Left lung (tissue), 14 donors: ENCODE measurements at places on chromosomes 4 and X. TPM values are rescaled to one million over a fixed set of nuclear protein-coding genes. Genes with fewer than 3 reads are reported as not detected.

GRCh38 chr4:53962516-53963225 is 101.7 kb downstream of the CHIC2 start:
- no peak for DNase-seq

- DNase-seq = no peak
Observed at GRCh38 chrX:8851231-8851886, 50.2 kb upstream of the FAM9A start.

DNA sequence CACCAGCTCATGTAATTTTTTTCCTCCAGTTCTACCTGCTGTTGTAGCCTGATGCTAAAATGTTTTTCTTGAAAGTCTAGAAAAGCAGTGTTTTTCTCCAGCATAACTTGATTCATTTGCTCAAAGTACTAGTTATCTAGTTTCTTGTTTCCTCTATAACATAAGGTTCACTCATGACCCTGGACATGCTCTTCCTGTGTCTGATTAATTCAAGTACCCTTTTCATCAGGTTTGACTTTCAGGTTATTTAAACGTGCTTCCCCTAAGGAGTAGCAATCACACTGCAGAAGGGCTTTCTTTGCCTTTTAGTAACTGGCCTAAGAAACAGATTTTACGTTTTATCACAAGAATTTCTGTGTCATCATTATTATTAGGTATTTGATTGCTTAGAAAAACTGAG is 66.8 kb upstream of the EGFL6 start:
- DNase-seq = no peak

- no peak for DNase-seq
Observed at GRCh38 chr4:85701861-85702321, 226.9 kb downstream of the ARHGAP24 start.

CACNA1F gene
- polyA plus RNA-seq = 0.20 TPM

DNA sequence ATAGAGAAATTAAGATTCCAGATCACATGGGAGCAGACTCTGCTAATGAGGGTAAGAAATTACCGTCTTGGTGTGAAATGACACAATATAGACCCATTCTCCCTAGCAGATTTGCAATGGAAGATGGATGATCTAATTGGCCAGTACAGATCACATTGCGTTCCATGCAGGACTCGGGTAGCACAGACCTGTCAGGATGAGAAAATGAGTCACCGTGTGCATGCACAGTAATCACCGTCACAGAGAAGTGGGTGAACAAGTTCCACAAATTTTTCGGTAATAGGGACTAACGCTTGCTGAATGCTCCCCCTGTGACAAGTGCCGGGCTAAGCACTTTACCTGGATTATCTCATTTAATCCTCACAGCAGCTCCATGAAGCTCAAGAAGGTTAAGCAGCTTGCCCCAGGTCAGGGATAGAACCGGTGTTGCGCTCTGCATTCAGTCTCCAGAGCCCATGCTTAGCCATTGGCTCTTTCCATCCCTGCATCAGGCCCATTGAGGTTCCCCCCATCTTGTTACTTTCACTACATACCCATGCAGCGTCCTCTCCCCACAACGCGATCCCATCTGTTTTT is 375.6 kb downstream of the FBXW7 start:
- no peak for DNase-seq

DTHD1 gene
- polyA plus RNA-seq = 5.0 TPM

GRCh38 chr4:152972821-152973628 is 36.9 kb downstream of the FHDC1 start:
- peak; percentile 69 for DNase-seq

GRCh38 chr4:153220682-153221395 is 16.6 kb downstream of the TRIM2 start:
- no peak for DNase-seq

DNA sequence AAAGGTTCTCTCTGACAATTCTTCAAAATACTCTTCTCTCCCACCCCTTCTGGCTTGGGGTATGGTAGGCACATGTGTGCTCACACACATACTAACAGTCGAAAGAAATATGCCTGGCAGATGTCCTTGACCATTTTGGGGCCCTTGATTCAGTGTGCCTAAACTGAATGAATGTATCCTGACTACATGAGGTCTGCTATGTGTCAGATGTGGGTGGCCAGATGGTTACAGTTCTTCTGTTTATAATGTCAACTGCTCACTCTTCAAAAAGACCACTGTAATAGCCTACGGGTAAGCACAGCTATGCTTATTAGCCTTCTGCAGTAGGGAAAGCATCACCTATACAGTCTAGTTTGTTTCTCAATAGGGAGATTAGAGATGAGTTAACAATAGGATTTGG is 63.7 kb upstream of the VEGFC start:
- DNase-seq = no peak

GRCh38 chr4:188138227-188138626 is 1.0 kb upstream of the TRIML1 start:
- no peak for DNase-seq

- no peak for DNase-seq
Observed at GRCh38 chr4:140326395-140326993, 47.0 kb upstream of the SCOC start.

GRCh38 chr4:108146819-108147218 is 21.9 kb downstream of the LEF1 start:
- no peak for DNase-seq

XPNPEP2 gene
- polyA plus RNA-seq = 5.8 TPM

GRCh38 chrX:121975671-121976070 is 928.3 kb downstream of the GLUD2 start:
- DNase-seq = no peak

- DNase-seq = no peak
Observed at GRCh38 chr4:104677116-104677515, 182.4 kb upstream of the CXXC4 start.

- no peak for DNase-seq
Observed at GRCh38 chr4:21184788-21185187, 484.5 kb downstream of the PACRGL start.

XK gene
- polyA plus RNA-seq = 3.1 TPM

DNA sequence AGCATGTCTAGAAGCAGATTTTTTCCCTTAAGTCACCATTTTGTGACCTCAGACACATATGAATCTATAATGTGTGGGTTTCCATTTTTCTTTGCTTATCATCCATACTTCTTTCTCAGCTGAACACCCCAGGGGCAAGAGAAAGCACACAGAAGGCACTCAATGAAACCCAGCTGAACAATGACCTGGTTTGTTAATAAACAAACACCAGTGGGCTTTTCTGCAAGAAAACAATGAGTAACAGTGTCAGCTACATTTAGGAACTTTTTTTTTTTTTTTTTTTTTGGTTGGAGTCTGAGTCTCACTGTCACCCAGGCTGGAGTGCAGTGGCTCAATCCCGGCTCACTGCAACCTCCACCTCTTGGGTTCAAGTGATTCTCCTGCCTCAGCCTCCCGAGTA is 40.7 kb upstream of the KLF3 start:
- DNase-seq = no peak

- no peak for DNase-seq
Observed at GRCh38 chr4:173647902-173648301, 117.9 kb upstream of the HAND2 start.

DNA sequence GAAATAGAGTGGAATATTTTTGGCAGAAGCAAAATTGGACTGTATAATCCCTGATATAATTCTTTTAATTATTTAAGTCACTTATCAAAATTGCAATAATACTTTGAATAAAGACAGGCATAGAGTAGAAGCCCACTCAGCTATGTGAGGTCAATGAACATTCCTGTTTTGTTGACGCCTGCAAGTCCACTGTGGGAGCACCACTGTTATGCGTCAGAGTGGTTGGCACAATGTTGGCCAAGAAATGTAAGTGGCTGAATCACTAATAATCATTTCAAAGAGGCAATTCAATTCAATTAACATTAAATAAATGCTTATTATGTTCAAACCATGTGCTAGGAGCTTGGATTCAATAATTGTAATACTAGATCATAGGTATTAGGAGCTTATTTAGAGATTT is 221.0 kb downstream of the SPCS3 start:
- DNase-seq = no peak

DMRTC1 gene
- polyA plus RNA-seq = not detected

DNA sequence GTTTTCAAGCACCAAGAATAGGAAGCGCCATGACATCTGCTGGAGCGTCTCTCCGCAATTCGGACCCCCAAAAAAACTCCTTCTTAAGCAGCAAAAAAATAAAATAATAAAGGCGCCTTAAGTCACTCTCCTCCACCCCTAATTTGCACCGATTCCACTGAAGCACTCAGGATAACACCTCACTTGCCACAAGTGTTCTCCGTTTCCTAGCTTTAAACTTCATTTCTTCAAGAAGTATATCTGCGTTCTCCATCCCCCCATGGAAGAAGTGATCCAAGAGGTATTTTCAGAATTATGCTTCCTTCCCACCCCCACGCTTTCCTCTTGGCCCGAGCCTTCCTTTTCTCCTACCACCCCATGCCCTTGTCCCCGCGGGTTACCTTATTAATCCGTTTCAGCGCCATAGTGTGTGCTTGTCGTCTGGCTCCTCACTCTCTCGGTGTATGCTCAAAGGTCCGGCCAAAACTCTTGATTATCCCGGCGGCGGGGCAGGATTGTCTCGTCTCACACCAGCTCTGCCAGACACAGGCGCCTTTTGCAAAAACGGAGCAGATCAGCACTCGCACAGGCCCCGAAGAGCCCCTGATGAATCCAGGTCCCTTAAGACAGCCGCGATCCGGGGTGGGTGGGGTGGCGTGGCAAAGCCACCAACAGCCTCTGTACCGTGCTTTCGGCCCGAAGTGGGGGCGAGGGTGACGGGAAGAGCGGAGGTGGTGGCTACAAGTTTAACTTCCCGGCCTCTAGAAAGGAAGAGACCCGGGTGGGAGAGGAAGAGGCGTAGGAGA is 1.1 kb downstream of the UBE2D3 start:
- DNase-seq = no peak

DNA sequence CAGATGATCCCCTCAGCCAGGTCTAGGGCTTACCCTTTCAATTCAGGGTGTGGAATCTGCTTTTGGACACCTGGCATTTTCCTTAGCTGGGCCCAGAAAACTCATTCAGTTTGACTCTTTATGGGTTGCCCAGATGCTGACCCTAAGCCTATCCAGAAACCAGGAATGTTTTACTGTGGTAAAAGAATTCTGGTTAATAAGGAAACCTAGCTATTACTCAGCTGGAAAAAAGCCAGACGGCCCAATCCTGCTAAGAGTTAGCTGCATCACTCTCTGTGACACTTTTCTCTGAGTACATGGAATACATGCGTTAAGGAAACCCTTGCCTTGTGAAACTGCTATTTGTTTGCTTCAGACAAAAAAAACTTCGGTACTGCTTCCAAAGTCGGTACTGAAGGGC is 28.0 kb downstream of the ING2 start:
- DNase-seq = no peak

GRCh38 chr4:84145176-84145575 is 353.9 kb downstream of the NKX6-1 start:
- no peak for DNase-seq

DNA sequence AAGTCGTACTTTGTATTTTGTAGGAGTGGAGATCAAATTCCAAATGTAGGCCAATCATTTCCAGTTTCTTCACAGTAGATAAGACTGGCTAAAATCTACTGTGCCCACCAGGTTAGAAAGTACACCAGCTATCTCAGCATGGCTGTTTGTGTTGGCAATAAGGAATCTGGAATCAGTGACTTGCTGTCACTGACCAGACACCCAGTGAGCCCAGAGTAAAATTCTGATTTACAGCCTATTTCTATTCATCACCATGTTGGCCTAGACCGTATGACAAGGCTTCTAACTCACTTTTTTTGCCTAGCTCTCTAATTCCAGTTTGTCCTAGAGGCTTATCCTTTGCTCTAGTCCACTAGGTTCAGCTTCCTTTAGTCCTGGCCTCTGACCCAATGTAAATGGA is 25.4 kb downstream of the SMIM43 start:
- DNase-seq = no peak

DNA sequence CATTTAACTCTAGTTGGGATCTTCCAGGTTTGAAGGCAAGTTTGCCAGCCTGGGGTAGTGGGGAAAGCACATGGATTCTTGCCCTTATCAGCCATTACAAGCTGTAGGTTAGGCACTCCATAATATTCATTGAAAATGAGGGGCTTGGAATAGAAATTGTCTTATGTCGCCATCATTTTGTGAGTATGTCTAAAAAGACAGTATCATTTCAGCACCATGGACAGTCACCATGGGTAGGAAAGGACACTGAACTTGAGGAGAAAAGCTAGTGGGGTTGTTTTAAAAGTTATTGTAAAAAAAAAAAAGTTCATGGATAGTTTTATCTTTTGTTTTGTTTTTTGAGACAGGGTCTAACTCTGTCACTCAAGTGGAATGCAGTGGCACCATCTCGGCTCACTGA is 356.1 kb downstream of the HNRNPD start:
- DNase-seq = no peak

DNA sequence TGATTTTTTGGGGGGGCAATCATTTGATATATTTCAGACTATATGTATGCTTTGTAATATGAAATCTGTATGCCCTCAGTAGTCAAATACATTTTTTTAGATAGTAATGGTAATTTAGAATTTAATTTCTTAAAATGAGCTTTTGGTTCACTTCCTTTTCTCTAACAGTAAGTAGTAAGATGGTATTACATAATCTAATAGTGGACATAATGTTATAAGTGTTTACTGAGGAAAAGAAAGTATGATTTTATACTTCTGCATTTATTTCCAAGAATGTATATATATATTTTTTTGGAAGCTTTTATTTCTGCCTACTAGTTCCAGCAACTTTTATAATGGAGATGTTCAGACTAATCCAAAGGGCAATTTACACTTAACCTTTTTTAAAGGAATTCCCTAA is 1450.7 kb upstream of the TENM3 start:
- no peak for DNase-seq

JAKMIP1 gene
- polyA plus RNA-seq = 0.14 TPM
